ENCODE measurements at places on chromosomes 2 and 18. TPM values are rescaled to one million over a fixed set of nuclear protein-coding genes. Genes with fewer than 3 reads are reported as not detected.

DNA sequence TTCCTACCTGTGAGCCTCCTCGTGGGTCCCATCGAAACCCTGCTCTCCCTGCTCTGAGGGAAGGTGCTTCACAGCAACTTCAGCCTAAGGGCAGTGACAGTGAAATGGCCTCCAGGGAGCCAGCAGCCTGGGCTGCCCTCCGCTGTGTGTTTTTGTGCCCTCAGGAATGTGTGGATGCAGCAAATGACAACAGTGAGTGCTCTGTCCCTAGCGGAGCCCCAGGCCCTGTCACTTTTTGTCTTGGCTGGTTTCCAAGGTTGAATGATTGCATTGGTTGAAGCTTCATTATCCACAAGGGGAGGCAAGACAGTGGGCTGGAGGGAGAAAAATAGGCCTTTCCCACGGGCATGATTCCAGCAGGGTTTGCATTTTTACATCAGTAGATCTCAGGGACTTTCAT lies 42.9 kb downstream of the STON1 start:
- H3K27me3 ChIP-seq: no peaks in the 10 kb centered on the region
- H3K4me1 ChIP-seq: no peaks in the 10 kb centered on the region
- no peak for DNase-seq
- no peaks in the 10 kb centered on the region for H3K36me3 ChIP-seq
- no peak overlapping the region for H3K27ac ChIP-seq

- peaks cover 44% of the 10 kb centered on the region for H3K4me1 ChIP-seq
- no peaks in the 10 kb centered on the region for H3K27me3 ChIP-seq
- H3K4me3 ChIP-seq: no peak overlapping the region
Observed at GRCh38 chr2:238282861-238283738, 5.3 kb downstream of the PER2 start.

DNA sequence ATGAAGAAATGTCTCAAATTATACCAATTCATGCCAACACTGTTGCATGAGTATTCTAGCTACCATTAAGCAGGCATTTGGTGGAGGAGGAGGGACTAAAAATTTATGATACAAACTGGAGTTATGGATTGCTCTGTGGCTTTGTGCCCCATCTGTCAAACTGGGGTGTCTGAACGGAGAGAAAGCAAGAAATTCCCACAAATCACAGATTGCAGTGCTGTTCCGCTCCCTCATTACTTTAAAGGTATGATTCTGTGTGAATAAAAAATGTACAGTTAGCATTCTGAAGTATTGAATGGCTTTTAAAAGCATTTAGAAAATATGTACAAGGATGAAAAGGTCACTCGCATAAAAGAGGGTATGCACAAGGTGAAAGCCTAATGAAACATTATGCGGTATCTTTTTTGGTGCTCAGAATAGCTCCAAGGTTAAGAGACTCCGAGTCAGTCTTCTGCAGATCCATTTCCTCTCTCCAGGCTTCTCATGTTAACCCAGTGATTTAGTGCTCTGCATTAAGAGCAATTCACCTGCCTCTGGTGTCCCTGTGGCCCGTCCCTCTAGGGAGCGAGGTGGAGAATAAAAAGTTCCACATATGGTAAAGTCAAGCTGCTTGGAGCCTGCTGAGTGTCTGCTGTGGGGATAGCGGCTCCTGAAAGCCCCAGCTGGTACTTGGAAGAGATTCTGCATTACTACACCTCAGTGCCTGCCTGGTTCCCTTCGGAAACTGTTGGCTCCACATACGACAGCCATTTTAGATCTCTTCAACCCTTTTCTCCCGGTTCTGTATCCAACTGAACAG lies 184.2 kb downstream of the ZNF521 start:
- H3K36me3 ChIP-seq: no peaks in the 10 kb centered on the region
- H3K27me3 ChIP-seq: no peaks in the 10 kb centered on the region
- H3K4me3 ChIP-seq: no peak overlapping the region
- H3K27ac ChIP-seq: no peak overlapping the region
- no peaks in the 10 kb centered on the region for H3K4me1 ChIP-seq

DNA sequence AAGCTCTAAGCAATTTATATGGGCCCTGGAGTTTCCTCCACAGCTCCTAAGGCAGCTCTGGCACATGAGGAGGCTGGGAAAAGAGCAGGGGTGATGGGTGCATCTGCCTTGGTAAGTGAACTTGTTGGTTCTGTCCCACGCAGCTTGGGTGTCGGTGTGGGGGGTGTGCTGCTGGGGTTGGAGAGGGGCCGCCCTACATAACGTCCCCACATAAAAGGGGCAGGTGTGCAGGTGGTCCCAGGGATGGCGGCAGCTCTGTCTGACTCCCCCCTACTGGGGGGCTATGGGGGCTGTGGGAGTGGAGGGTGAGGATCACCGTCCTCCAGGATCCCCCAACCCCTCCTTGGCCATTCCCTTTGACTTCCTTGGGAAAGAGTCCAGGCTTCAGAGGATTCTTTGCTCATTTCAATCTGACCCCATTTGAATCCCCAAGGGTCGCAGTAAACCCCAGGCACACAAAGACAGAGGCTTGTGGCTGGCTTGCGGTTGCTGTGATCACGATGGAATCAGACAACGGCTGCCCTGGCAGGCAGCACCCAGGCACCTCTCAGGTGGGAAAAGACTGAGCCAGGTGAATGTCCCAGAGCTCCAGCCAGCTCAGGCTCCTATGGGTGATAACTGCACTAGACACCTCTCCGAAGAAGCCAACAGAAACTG lies 34.5 kb upstream of the CD8A start:
- no peaks in the 10 kb centered on the region for H3K36me3 ChIP-seq
- no peak for DNase-seq
- no peaks in the 10 kb centered on the region for H3K4me1 ChIP-seq

DNA sequence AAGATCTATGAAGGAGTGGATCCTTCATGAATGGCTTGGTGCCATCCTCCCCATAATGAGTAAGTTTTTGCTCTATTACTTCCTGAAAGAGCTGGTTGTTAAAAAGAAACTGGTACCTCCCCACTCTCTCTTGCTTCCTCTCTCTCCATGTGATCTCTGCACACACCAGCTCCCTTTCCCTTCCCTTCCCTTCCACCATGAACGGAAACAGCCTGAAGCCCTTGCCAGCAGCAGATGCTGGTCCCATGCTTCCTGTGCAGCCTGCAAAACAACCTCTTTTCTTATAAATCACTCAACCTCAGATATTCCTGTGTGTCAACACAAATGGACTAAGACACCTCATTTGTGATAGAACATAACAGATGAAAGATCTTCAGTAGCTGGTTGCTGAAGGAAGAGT lies 303.5 kb upstream of the ACVR2A start:
- H3K36me3 ChIP-seq: no peaks in the 10 kb centered on the region
- no peak for DNase-seq
- H3K4me1 ChIP-seq: no peaks in the 10 kb centered on the region
- H3K4me3 ChIP-seq: no peak overlapping the region
- no peak overlapping the region for H3K27ac ChIP-seq

GTF2A1L gene
- polyA plus RNA-seq: not detected

DNA sequence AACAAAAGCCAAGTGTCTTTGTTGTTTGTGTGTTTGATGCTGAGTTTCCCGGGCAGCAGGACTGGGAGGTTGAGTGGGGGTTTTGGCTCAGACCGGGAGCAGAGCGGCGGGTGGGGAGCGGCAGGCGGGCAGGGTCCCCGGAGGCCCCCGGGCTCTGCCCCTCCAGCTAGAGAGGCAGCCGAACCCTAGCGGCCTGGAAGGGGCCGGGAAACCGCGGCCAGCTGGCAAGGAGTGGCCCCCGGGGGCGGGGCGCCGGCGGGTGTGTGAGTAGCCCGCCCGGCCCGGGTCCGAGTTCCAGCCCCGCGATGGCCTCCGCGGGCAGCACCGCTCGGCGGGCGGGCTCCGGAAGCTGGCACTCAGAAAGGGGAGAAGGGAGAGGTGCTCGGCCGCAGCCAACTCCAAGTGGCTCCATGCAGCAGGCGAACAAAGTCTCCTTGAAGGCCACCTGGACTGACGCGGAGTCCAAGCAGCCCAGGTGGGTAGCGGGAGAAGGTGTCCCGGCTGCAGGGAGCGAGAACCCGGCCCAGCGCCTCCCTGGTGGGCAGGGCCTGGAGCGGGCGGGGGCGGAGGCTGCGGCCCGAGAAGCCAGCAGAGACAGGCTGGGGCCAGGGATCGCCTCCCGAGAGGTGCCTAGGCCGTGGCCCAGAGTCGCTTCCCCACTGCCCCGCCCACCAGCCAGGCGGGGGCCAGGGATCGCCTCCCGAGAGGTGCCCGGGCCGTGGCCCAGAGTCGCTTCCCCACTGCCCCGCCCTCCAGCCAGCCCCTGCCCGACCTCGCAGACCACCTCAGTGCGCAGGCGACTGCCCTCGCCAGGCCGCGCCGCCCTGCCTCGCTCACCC lies at the start of gene ANKRD53:
Gene ANKRD53 (plus strand): TSS at position 290 of the 839 bp plus-strand sequence. CDS start 16 bp downstream, at position 306.
- no peaks in the 10 kb centered on the region for H3K36me3 ChIP-seq
- H3K27me3 ChIP-seq: no peaks in the 10 kb centered on the region
- H3K4me1 ChIP-seq: peaks cover 5% of the 10 kb centered on the region
- peak within 1 kb of the TSS; percentile 47 for H3K4me3 ChIP-seq
- H3K27ac ChIP-seq: peak within 1 kb of the TSS; percentile 86

GRCh38 chr18:48042431-48042830 lies 112.0 kb upstream of the SMAD2 start:
- no peak overlapping the region for H3K27ac ChIP-seq
- no peak overlapping the region for H3K4me3 ChIP-seq
- no peak for DNase-seq
- H3K36me3 ChIP-seq: no peaks in the 10 kb centered on the region
- H3K27me3 ChIP-seq: no peaks in the 10 kb centered on the region

DNA sequence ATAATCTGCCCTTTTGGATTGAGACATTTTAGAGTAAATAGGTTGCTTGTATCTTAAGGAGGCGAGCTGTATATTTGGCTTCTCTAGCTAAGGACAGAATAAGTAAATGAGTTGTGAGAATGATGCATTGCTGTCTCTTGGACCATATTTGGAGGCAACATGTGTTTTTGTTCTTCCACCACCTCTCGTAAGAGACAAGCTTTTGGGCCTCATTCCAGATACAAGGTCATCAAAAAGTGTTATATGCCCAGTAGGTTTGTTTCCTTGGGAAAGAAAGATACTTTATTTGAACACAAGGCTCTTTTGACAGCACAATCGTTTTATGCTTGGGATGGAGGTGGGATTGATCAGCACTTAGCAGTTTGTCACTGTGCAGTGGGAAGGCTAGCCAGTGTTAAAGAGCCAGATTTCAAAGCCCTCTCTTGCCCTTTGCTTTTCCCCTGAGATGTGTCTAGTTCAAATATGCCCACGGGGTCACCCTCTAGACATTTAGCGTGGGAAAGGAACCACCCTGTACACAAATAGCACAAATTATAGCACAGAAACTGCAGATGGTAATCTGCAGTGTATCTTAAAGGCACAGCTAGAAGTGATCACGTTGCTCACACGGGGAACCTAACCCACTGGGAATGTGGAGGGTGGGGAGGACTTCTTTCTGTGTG lies 131.3 kb downstream of the MAP4K4 start:
- no peaks in the 10 kb centered on the region for H3K27me3 ChIP-seq
- H3K4me1 ChIP-seq: peaks cover 7% of the 10 kb centered on the region
- no peak for DNase-seq

GRCh38 chr2:214896274-214896673 lies 86.8 kb upstream of the BARD1 start:
- H3K27ac ChIP-seq: no peak overlapping the region
- no peaks in the 10 kb centered on the region for H3K27me3 ChIP-seq
- no peak for DNase-seq

DNA sequence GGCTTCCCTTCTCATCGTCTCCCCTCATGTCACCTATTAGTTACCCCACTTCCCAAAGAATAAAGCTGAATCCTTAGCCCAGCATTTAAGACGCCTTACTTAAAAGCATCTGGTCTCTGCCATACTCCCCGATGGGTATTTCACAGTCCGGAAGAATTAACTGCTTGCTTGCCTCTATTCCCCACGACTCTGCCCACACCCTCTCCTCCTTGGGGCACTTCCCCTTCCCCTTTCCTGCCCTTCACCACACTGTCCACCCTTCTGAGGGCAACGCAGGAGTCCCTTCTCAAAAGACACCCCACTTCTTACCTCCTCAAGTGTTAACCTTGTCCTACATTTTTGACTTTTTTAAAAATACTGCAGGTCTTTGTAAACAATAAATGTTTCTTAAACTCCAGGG lies 60.1 kb upstream of the RMP24 start:
- H3K4me3 ChIP-seq: no peak overlapping the region
- no peak for DNase-seq
- H3K4me1 ChIP-seq: no peaks in the 10 kb centered on the region
- no peak overlapping the region for H3K27ac ChIP-seq

DNA sequence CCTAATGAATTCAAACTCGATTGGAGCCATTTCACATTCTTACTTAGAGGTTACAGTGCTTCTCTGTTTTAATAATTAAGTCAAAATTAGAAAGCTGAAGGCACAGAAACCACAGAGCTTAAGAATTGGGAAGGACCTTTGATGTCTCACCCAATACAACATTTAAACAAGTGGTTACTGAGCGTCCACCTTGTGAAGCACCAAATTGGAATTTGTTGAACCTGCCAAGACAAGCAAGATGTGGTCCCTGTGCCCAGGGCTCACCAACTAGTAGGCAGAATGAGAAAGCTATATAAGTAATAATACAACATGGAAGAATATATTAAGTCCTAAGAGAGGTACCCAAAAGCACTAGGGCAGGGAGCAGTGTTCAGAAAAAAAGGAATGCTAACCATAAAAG lies 64.5 kb upstream of the NPAS2 start:
- no peak overlapping the region for H3K4me3 ChIP-seq
- no peaks in the 10 kb centered on the region for H3K27me3 ChIP-seq
- H3K36me3 ChIP-seq: no peaks in the 10 kb centered on the region
- no peak overlapping the region for H3K27ac ChIP-seq
- no peak for DNase-seq

DNA sequence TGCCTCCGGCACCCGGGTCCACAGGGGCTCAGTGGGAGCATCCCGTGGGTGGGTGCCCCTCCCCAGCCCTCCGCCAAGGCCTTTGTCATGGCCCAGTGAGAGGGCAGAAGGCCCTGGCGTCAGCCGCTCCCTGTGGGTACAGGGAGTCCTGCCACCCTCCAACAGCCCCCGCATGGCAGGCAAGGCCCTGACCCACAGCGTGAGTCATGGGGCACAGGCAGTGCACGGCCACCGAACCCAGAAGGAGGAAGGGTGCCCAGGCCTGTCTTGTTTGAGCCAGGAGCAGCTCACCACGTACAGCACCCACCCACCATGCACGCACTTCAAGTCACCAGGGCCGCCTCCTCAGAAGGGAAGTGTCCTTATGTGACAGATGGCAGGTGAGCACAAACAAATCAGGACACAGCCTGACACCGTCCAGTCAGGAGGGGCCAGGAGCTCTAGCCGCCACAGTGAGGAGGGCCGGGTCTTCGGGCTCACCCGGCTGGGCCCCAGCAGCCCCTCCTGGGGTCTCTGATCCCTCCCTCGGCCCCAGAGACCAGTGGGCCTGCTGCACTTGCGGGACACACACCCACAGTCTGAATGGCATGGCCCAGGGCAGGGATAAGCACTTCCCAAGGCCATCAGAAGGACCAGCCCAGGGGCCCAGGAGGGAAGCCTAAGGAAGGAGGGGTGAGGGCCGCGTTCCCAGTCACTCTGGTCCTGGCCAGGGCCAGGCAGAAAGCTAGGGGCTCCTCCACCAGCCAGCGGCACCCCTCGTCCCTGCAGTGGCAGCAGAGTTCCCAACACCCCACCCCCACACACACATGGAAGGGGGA lies 25.8 kb downstream of the BIN1 start:
- no peaks in the 10 kb centered on the region for H3K4me1 ChIP-seq
- no peak overlapping the region for H3K4me3 ChIP-seq
- no peaks in the 10 kb centered on the region for H3K27me3 ChIP-seq
- no peak overlapping the region for H3K27ac ChIP-seq
- H3K36me3 ChIP-seq: no peaks in the 10 kb centered on the region
